ENCODE measurements at places on chromosomes 7 and 10. TPM values are rescaled to one million over a fixed set of nuclear protein-coding genes. Genes with fewer than 3 reads are reported as not detected.

NRG3 gene
- 13.6 TPM for total RNA-seq

DNA sequence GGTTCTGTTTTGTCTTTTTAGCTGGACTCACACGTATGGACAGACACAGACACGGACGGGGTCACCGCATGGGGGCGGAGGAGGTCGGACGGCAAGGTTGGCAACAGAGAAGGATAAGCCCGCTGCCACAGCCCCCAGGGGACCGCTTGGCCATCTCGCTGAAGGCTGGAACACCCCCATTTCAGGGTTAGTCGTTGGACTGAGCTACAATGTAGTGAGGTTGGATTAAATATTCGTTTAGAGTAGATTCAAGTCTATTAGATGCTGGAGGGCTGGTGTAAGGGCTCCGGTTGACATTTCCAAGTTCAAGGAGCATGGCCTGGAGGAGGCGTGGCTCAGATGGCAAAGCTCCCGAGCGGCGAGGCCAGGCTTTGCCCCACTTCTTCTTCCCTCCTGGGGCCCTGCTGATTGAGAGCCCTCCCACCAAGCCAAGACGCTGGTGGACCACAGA lies 35.2 kb downstream of the PPIF start:
- ATAC-seq, result no peak

HEPACAM2 gene
- total RNA-seq, result 0.36 TPM

DNA sequence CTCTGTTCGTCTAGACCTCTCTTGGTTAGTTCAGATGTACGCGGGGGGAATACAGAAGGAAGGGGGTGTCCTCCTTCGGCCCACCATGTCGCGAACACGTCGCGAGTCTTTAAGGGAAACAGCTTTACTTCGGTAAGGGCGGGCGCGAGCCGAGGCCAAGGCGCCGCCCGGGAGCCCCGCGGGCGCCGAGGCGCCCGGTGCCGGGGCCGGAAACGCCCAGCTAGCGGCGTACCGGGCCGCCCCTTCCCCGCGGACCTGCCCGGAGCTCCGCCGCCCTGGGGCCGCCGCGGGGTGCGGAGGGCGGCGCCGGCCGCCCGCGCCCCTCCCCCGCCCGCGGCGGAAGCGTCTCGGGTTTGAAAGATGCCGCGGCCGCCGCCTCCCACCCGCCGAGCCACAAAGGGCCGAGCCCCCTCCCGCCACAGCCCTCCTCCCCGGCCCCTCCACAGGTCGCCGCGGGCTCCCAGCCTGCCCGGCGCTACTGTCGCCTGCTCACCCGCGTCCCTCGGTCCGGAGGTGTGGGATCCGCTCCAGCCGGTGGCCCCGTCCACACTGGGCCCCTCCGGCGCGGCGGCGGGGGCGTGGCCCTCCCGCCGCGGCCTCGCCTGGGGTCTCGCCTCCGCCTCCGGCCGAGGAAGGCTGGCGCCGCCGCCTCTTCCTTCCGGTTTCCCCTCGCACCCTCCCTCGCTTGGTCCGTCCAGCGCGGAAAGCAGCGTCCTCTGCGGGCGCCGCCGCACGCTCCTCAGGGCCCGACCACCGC lies at the start of gene KBTBD2:
KBTBD2 (minus strand) TSS at position 718 of the 757 bp plus-strand sequence. CDS start 12,156 bp downstream, outside the sequence.
- peak; percentile 84 for ATAC-seq

GRCh38 chr10:112226439-112227248 lies 43.1 kb upstream of the GPAM start:
- no peak for ATAC-seq

LRRC4 gene
- 7.2 TPM for total RNA-seq

DNA sequence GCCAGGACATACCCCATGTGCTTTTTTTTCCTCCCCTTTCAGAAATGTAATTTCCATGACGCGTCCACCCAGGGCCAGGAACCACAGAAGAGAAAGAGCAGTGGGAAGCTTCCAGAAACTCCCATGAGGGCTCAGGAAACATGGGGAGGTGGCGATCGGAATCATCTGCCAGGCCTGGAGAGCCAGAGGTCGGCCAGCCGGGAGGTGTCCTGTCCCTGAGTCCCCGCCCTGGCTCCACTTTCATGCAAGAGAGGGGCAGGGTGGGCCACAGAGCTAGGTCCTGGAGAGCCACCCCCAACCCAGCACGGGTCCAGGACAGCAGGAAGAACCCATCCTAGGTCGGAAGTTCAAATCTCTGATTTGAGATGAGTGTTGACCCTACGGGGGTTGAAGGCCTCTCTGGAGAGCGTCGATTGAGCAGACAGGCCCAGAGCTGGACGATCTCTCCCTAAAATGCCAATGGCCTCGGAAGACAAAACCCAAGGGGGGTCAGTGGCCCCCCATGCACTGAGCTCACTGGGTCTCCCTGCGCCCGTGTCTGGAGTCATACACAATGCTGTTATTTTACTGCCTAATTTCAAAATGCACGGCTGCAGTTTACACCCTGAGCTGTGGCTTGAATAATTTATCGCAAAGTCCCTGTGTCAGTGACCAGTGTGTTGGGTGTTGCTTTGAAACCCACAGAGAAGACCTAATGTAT lies 594.1 kb downstream of the PTPRN2 start:
- no peak for ATAC-seq

TLX1 gene
- total RNA-seq, result 0.60 TPM

- no peak for ATAC-seq
Observed at GRCh38 chr10:129099992-129100391, 367.0 kb upstream of the MGMT start.

GRCh38 chr10:15789793-15790525 lies 70.2 kb upstream of the ITGA8 start:
- ATAC-seq, result peak; percentile 69
